ENCODE measurements at places on chromosomes 11 and 22.

GRCh38 chr11:86801364-86801763 is 1.0 kb downstream of the PRSS23 start:
- no peak for DNase-seq

DNA sequence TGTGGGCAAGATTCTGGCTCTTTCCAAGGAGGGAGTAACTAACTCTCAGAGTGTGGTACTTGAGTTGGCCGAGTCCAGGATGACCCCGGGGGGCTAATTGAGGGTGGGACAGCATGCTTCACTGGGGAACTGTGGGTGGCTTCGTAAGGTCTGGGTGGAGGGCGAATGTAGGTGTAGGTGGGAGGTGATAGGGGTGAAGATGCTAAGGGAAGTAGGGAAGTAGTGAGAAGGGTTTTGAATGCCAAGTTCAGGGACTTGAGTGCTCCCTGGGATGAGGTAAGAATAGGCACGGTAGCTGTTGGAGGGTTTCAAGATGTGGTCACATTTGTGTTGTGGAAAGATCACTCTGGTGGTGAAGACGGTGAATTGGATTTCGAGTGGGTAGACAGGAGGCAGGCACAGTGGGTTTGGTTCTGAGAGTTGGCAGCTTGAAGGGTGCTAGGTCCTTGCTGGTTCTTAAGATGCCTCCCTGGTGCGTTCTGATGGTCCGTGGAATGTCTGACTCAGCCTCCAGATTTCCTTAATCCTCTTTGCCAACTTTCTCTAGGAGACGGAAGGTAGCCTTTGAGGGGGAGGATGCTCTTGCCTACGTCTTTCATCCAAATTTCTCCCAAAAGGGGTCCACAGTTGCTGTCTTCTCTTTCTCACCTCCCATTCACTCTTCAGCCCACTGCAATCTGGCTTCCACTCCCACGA is 2.5 kb upstream of the DNAL4 start:
- no peak for DNase-seq

- DNase-seq = peak; percentile 7
These were observed 1.4 kb upstream of the TNNI2 start for GRCh38 chr11:1837171-1838076.

- DNase-seq = no peak
These were observed 52.0 kb upstream of the MMP13 start for GRCh38 chr11:103007521-103007920.

- no peak for DNase-seq
These were observed 43.2 kb downstream of the LMO1 start for GRCh38 chr11:8220261-8221045.

DNA sequence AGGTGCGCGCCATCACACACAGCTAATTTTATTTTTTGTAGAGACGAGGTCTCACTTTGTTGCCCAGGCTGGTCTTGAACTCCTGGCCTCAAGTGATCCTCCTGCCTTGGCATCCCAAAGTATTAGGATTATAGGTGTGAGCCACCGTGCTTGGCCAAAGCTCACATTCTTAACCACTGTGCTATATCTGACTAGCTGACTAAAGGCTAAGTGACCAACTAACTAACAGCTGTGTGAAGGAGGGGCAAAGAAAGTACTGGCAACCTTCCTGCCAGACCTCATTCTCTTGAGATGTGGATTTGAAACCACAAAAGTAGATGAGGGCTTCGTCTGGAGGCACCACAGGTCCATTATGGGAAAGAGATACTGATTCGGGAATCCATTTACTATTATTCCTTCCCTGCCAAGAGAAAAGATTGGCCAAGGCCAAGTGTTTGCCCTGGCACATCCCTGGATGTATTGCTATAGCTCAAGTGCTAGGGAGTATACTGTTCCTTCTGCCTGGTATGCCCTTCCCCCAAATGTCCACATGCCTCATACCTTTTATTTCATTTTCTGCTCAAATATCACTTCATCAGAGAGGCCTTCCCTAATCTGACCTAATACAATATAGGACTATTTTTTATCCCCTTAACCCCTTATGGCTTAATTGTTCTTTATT is 52.7 kb upstream of the RRM1 start:
- no peak for DNase-seq

DNA sequence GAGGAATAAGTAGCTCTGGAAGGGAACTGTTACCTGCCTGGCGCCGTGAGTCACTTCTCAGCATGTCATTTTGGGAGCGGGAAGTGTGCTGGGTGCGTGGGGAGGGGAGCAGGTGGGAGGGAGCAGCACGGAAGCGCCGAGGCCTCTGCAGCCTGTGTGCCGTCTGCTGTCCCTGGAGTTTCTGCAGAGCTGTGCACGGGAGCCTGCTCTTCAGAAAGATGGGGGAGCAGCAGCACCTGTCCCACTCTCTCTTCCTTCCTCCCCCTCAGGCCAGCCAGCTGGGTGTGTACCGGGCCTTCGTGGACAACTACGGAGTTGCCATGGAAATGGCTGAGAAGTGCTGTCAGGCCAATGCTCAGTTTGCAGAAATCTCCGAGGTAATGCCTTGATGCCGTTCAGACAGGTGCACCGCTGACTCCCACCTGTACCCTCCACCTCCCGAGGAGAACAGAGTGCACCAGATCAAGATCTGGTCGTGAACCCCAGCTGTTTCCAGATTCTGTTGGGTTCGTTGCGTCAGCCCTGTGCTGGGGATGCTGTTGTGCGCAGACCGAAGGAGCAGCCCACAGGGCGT is 87.9 kb downstream of the BCR start:
- no peak for DNase-seq

GRCh38 chr11:64831411-64831891 is 13.0 kb downstream of the CDC42BPG start:
- peak; percentile 70 for DNase-seq

GRCh38 chr11:77300695-77301094 is 791 bp downstream of the GDPD4 start:
- DNase-seq = no peak

DNA sequence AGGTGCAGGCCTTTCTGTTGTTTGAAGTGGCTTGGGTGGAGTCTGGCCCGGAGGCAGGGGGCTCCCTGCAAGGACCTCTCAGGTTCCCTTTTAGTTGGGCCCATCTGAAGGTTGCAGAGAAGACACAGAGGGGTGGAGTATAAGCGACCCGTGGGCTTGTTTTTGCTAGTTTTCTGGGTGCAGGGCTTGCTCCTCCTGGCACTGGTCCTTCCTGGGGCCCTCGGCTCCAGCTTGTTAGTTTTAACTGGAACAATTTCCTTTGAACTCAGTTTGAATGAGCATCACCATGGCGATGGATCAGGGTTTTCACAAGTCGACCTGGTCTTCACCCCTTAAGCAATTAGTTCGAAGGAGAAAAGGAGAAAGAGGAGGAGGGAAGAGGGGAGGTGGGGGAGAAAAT is 28.5 kb upstream of the OAF start:
- no peak for DNase-seq

DNA sequence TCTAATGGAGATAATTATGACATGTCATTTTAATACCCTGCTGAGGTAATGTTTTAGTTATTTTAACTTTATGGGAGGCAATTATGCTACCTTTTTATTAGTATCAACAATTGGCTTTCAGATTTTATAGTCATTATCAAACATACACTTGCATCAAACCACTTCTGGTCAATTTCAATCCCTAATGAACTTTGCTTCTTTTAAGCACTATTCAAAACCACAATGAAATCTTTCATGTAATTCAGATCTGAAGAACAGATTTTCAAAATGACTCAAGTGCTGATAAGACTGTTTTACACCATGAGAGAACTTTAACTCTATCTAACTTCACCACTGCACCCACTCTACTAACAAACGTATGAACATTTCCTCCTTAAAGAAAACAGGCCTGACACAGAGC is 25.9 kb upstream of the CCDC34 start:
- no peak for DNase-seq

DNA sequence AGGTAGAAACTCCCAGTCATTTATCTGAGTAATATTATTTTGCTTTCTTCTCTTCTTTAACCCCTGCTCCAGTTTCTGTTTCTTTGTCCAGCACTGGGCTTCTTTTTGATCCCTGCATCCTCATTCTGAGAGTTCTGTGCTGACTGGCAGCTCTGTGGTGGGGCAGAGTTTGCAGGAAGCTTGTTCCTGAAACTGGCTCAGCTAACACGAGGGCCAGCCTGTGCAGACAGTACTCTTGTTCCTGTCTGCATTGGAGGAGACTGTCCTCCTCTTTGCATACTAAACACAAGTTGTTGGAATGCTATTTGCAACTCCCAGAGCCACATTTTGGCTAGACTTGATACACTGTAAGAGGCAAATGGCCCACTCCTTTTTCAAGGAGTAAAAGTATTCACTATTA is 93.1 kb upstream of the HORMAD2 start:
- no peak for DNase-seq

GRCh38 chr22:27867953-27868731 is 50.9 kb downstream of the PITPNB start:
- DNase-seq = no peak

GRCh38 chr22:21829523-21829922 is 37.9 kb downstream of the MAPK1 start:
- no peak for DNase-seq

DNA sequence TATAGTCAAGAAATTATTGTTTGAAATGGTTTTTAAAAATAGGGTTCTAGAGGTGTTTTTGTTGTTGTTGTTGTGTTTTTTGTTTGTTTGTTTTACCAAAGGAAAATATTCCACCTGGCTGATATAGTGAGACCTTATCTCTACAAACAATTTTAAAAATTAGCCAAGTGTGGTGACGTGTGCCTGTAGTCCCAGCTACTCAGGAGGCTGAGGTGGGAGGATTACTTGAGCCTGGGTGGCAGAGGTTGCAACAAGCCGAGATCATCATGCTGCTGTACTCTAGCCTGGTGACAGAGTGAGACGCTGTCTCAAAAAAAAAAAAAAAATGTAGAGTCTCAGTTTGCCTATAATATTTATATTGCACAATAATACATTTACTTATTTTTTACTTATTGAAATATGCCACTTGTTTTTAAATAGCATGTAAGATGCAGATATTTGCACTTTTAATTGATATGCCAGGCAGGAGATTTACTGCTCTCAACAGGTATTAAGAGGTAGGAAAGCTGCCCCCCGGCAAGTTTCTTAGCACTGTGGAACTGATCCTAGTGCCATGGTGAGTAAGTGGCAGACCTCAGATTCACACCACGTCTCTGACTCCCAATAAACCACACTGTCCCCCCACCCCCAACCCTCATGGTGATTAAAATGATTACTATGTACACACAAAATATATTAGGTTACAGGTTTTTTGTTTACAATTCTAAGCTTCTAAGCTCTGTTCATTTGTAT is 157.4 kb downstream of the TEAD1 start:
- no peak for DNase-seq

DNA sequence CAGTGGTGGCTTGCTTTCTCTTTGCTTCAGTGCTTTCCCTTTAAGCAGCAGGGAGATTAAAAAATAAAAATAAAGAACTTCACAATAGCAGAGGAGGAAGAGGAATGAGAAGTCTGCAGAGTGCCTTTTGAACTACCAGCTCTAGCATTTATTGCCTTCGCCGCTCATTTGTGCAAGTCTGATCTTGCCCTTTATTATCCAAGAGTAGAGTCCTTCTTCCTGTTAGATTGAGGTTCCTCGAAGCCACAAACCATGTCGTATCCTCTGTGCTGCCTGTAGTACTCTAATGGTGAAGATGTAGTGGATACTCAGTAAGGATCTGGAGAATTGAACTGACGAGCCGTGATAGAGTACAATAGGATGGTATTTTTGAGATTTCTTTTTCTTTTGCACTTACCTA is 101.2 kb upstream of the RAG2 start:
- no peak for DNase-seq

DNA sequence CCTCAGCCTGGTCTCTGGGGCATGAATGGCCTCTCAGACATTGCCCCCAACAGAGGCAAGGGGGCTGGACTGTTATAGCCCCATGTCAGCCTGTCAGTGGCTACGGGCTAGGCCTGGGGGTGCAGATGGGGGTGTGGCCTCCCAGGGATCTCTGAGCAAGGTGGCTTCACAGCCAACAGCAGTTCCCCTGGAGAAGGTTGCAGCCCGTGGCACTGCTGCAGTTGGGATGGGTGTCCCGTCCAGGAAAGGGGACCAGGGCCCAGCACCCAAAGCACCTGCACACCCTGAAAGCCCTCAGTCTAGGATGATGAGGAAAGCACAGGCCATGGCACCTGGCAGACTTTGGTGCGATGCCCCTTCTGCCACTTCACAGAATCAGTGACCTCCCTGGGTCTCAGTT is 101.3 kb downstream of the TP53I11 start:
- no peak for DNase-seq

- DNase-seq = no peak
These were observed 106.5 kb upstream of the DRD2 start for GRCh38 chr11:113581713-113582112.

DNA sequence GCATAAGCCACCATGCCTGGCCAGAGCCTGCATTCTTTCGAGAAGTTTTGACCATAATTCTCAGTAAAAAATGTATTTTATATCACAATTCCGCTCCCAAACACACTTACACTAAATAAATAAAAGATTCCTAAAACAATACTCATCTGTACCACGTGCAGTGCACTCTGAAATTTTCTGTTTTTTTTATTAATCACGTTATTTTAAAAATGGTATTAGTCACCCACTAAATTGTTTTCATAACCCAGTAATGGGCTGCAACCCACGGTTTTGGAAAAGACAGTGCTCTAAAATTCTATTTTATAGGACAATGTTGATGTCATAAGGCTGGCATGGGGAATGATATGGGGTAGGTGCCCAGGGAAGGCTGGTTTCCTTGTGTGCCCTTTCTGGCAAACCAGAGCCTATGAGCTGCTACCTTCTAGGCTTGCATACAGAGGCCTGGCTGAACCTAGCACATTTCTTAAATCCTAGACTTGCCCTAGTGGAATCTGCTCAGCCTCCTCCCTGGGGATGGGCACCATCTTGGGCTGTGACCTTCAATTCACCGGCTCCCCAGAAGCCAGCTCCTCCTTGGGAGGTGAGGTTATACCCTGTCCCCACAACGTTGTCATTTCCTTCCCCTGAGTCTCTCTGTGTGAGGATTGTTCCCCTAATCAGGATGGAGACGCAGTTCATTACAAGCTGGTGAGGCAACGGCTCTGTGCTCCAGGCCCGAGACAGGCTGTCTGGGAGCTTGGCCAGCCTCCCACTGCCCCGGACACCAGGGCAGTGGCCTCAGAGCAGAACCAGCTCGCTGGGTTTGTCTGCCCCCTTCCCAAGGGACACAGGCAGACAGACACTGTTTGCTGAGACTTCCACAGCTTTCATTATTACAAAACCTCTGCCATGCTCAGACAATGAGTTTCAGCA is 116.5 kb upstream of the NAV2 start:
- DNase-seq = no peak

- DNase-seq = no peak
These were observed 417.0 kb upstream of the NARS2 start for GRCh38 chr11:78991681-78992080.

DNA sequence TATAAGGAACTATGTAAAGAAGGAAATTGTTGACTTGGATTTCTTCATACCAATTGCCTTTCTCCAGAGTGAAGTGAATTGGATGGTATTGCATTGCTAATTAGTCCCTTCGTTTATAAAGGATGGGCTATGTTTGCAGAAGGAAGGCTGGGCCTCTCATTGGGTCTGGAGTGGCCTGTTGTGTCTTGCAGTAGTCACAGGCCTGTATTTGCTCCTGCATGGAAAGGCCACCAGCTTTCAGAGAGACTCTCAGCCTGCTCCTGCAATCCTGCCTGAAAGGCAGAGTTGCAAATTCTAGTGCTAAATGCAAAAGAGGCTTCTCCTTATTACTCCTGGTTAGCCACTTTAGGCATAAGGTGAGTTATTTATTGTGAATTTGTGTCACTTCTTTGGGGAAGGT is 103.8 kb downstream of the EXT2 start:
- no peak for DNase-seq

GRCh38 chr22:45084400-45084920 is 74.7 kb upstream of the PHF21B start:
- no peak for DNase-seq
